ENCODE measurements at places on chromosomes 13 and 19.

- DNase-seq: no peak
These were observed 164.6 kb downstream of the KLF5 start for GRCh38 chr13:73223372-73223781.

GRCh38 chr19:2464389-2464788 is 7.6 kb upstream of the LMNB2 start:
- no peak for DNase-seq

DNA sequence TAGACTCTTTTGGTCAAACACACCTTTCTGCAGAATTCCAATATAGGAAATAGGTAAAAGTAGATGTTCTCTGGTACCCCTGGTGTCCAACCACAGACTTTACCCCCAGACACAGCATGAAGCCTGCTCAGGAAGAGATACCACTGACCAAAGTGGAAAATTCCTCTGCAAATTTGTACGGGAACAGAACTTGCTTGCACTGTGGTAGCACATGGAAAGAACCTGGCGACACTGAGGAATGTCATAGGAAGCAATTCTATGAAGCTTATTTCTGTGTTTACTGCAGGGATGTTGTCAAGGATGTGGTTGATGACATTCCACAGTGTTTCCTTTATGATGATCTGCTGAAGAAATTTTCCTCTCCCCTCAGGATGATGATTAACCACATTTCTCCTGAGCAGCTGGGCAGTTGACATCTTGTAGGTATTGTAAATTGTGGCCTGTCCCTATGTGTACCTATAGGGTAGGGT is 48.9 kb upstream of the TNFSF11 start:
- DNase-seq: no peak

- no peak for DNase-seq
These were observed 4.4 kb upstream of the C19orf18 start for GRCh38 chr19:57978586-57979289.

DNA sequence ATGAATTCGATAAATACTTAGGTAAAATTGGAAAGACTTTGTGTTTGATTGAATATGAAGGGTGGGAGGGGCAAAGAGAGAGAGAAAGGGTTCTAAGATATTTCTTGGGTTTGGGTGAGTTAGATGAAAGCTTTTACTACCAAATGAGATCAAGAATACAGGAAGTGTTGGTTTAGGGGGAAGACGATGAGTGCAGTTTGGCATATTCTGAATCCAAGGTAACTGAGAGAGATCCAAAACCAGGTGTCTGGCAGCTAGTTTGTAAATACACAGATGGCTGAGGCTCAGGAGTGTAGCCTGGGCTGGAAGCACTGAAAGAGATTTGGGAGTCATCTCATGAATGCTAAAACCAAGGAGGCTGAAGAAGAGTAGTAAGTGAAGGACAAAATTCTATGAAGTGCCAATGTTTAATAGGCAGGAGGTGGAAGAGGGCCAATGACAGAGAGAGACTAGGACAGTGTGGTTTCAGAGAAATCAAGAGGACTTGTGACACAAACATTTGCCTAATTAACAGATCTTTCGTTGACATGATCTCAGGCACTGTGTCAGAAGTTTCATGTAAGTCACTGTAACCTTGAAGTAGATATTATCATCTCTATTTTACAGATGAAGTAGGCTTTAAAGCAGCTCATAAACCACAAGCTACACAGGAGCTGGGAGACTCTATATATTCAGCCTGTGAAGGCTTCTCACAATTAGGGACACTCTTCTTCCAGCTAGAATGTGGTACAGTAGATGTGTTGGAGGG is 70.2 kb upstream of the ZDHHC20 start:
- no peak for DNase-seq

DNA sequence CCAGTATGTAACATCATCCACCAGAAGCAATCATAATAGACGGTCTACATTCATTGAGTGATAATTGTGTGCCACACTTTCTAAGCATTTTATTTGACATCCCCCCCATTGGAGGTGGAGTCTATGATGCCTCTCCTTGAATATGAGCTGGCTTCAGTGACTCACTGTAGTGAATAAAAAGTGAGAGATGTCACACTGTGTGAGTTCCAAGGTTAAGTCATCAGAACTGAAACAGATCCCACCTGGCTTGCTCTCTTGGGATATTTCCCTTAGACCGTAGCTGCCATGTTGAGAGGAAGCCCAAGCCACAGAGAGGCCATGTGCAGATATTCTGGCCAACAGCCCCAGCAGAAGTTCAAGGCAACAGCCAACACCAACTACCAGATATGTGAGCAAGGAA is 12.6 kb downstream of the RTBDN start:
- DNase-seq: no peak

DNA sequence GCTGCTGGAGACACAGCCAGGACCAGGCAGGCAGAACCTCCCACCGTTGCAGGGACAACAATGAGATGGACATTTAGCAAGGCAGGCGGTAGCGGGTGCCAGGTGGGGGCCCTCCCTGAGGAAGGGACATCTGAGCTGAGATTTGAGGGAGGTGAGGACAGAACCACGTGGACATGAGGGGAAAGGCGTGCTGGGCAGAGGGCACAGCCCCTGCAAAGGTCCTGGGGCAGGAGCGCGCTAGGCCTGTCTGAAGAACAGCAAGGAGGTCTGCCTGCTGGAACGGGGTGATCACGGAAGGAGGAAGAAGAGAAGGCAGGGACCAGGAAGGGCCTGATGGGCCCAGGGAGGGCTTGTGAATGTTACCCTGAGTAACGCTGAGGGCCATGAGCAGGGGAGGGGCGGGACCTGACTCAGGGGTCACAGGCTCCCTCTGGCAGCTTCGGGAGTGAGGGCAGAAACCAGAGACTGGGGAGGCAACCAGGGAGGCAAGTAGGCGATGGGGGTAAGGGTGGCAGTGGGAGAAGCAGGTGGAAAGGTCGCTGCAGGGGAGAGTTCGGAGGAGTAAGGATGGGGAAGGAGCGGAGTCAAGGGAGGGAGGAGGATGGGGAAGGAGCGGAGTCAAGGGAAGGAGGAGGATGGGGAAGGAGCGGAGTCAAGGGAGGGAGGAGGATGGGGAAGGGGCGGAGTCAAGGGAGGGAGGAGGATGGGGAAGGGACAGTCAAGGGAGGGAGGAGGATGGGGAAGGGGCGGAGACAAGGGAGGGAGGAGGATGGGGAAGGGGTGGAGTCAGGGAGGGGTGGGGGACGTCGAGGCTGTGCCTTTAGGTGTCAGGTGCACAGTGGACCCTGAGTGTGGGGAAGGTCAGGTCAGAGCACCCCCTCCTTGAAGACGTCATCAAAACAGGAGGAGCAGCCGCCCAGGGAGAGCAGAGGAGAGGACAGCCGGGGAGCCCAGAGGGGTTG is 15.7 kb upstream of the B3GNT3 start:
- no peak for DNase-seq

DNA sequence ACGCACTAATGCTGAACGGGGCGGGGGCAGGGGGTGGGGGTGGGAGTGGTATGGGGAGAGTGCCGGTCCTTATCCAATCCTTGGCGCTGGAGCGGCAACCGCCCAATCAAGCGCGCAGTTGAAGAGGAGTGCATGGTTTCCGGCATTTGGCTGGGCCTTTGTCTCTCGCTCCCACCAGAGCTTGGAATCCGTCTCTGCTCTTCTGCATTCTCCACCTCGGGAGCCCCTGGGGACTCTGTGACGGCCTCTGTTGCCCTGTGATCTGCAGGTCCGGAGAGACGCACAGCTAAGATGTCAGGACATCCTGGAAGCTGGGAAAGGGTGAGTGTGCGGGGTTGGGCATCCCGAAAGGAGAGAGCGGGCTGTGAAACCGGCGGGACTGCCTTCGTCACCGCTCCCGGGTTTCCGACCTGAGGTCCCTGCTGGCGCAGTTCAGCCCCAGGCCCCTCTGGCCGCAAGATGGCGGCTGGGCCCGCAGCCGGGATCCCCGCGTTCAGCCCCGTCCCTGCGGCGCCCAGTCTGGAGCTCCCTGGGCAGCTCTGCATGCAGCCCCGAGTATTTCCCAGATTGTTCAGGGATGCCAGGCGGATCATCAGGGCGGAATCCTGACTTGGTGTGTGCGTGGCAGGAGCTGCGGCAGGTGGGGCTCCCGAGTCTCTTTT is 53.6 kb upstream of the ZNF254 start:
- DNase-seq: peak; percentile 70

GRCh38 chr19:45079063-45079910 is at the start of gene GEMIN7:
TSS of gene GEMIN7 (plus strand) at chr19:45079260. CDS start at chr19:45090115, 10,855 bp downstream.
- DNase-seq: no peak

GRCh38 chr19:39405958-39406655 is 540 bp upstream of the ZFP36 start:
- no peak for DNase-seq

GRCh38 chr13:91644806-91645205 is 246.4 kb downstream of the GPC5 start:
- DNase-seq: no peak

- no peak for DNase-seq
These were observed 153.8 kb downstream of the KCTD12 start for GRCh38 chr13:76732367-76732766.

DNA sequence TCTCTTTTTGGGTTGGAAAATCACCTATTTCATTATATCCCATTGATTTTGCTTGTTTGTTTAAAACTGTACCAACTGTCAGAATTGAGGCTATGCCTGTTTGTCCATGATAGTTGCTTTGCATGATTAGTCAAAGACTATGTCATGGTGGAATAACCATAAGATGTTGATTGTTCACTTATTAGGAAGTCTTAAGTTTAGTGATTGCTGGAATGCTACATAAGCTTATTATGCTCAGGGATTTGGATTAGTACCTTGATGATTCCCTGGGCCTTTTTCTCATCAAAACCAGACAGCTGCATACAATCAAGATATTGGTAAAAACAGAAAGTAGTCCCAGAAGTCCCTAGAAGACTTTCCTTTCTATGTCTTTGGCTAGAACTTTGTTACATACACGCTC is 954.7 kb downstream of the PCDH9 start:
- no peak for DNase-seq

- DNase-seq: no peak
These were observed 1832.8 kb upstream of the MIR17HG start for GRCh38 chr13:89514534-89515312.

- no peak for DNase-seq
These were observed 48.3 kb downstream of the ELF1 start for GRCh38 chr13:40970803-40971202.

DNA sequence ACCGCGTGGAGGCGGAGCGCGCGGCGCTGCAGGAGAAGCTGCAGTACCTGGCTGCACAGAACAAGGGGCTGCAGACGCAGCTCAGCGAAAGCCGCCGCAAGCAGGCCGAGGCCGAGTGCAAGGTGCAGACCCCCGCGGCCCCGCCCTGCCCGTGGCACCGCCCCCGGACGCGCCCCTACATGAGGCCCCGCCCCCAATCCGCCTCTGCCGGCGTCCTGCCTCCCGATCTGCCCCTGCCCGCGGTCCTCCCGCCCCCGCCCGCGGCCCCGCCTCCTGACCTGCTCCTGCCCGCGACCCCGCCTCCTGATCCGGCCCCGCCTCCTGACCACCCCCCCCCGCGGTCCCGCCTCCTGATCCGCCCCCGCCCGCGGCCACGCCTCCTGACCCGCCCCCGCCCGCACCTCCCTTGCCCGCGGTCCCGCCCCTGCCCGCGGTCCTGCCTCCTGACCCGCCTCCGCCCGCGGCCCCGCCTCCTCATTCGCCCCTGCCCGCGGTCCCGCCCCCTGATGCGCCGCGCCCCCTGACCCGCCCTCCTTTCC is 11.7 kb downstream of the PRR36 start:
- no peak for DNase-seq

GRCh38 chr13:30730526-30730925 is 4.8 kb upstream of the ALOX5AP start:
- no peak for DNase-seq

GRCh38 chr13:111462944-111463343 is 142.5 kb downstream of the TEX29 start:
- DNase-seq: no peak

- no peak for DNase-seq
These were observed 8.1 kb downstream of the ANO8 start for GRCh38 chr19:17326595-17326966.

GRCh38 chr13:113823771-113824170 is 40.1 kb downstream of the GAS6 start:
- no peak for DNase-seq

DNA sequence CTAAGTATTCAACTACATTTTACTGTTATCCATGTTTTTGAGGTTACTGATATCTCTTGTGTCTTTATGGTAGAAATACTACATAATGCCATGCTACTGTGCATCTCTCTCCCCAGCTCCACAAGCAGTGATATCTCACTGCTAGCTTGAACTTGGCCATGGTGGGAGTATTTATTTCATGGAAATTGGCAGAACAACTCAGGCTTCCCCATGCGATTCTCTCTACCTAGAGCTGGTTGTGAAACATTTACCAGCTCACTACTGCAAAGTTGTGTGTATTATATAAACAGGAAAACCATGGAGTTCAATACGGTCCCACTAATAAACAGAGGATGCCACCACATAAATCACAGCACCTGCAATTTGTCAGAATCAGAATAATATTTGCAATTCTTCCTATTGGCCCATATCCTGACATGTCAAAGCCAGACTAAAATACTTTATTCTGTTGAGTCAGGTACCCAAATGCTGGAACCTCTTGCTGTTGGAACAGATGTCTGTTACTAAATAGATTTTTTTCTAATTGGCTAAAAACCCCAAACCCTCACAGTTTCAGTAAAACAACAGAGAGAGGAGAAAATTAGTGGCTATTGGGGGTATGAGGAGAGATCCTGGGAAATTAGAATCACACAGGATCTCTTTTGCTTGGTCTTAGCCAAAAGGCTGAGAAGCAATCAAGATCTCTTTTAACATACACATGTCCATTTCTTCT is 91.4 kb upstream of the SLC10A2 start:
- DNase-seq: no peak

GRCh38 chr19:16252459-16253205 is 54.9 kb downstream of the AP1M1 start:
- no peak for DNase-seq

DNA sequence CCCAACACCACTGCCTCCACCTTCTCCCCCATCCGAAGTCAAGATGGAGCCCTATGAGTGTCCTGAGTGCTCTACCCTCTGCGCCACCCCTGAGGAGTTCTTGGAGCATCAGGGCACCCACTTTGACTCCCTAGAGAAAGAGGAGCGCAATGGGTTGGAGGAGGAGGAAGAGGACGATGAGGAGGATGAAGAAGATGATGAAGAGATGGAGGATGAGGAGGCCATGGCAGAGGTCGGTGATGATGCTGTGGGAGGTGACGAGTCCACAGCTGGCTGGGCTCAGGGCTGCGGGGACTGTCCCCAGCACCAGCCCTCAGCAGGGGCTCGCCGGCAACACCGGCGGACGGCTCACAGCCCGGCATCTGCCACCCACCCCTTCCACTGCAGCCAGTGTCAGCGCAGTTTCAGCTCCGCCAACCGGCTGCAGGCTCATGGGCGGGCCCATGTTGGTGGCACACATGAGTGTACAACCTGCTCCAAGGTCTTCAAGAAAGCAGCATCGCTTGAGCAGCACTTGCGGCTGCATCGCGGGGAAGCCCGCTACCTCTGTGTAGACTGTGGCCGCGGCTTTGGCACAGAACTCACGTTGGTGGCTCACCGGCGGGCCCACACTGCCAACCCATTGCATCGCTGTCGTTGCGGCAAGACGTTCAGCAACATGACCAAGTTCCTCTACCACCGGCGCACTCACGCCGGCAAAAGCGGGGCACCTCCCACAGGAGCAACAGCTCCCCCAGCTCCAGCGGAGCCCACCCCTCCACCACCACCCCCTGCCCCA is 5.0 kb downstream of the ZNF526 start:
- no peak for DNase-seq

GRCh38 chr13:24097064-24097463 is 63.5 kb upstream of the SPATA13 start:
- DNase-seq: peak; percentile 25

GRCh38 chr13:107518292-107518691 is 697.0 kb downstream of the LIG4 start:
- no peak for DNase-seq
